ENCODE measurements at places on chromosomes 1 and 21. TPM values are rescaled to one million over a fixed set of nuclear protein-coding genes. Genes with fewer than 3 reads are reported as not detected.

The HTR1D gene
- total RNA-seq = 1.1 TPM

The TMEM125 gene
- 197 TPM for total RNA-seq

The CAPN2 gene
- total RNA-seq = 253 TPM

The LRRC38 gene
- not detected for total RNA-seq

The RHCE gene
- total RNA-seq = 0.65 TPM

The FAM78B gene
- 0.95 TPM for total RNA-seq

The ACTL8 gene
- not detected for total RNA-seq

The TNFRSF9 gene
- 0.47 TPM for total RNA-seq

The RIPPLY3 gene
- 0.44 TPM for total RNA-seq

The TIE1 gene
- total RNA-seq = 48.5 TPM

The PGLYRP4 gene
- 0.30 TPM for total RNA-seq

The AADACL4 gene
- not detected for total RNA-seq

The ANGPTL3 gene
- not detected for total RNA-seq

The FCRL5 gene
- total RNA-seq = 1.2 TPM

The KCNJ9 gene
- not detected for total RNA-seq

The CD5L gene
- 6.8 TPM for total RNA-seq

The IGSF5 gene
- total RNA-seq = not detected

The CFAP107 gene
- total RNA-seq = 2.9 TPM

The KIF26B gene
- 1.2 TPM for total RNA-seq

The EFNA1 gene
- total RNA-seq = 144 TPM

The PTAFR gene
- total RNA-seq = 52.8 TPM

The NBPF26 gene
- total RNA-seq = 2.4 TPM

The S100A7 gene
- not detected for total RNA-seq

The ZNF695 gene
- total RNA-seq = not detected

The TOR1AIP1 gene
- total RNA-seq = 67.2 TPM

The MASP2 gene
- not detected for total RNA-seq

The PGBD5 gene
- 2.3 TPM for total RNA-seq

The CRB1 gene
- 0.77 TPM for total RNA-seq

The S100A14 gene
- 138 TPM for total RNA-seq

The SMCP gene
- not detected for total RNA-seq

The HHAT gene
- total RNA-seq = 5.3 TPM

The MAGOH gene
- 34.4 TPM for total RNA-seq

The TEX38 gene
- not detected for total RNA-seq

The KCNQ4 gene
- total RNA-seq = 0.89 TPM

The CNKSR1 gene
- total RNA-seq = 25.0 TPM

The HMCN1 gene
- total RNA-seq = 28.0 TPM

The ADAMTS5 gene
- 5.6 TPM for total RNA-seq

The SLAMF9 gene
- total RNA-seq = not detected

The RRP15 gene
- total RNA-seq = 18.7 TPM

The FABP3 gene
- total RNA-seq = 24.5 TPM

The COL9A2 gene
- total RNA-seq = 7.6 TPM

The IL10 gene
- total RNA-seq = 1.4 TPM

The C8B gene
- 1.2 TPM for total RNA-seq

The LCE3E gene
- total RNA-seq = not detected

The HAPLN2 gene
- 0.21 TPM for total RNA-seq

The CEP104 gene
- total RNA-seq = 53.9 TPM

The HAO2 gene
- not detected for total RNA-seq

The SUMO3 gene
- 88.2 TPM for total RNA-seq

The OR2M3 gene
- not detected for total RNA-seq

The AKIRIN1 gene
- 43.8 TPM for total RNA-seq
